ENCODE measurements at places on chromosomes 6 and 20.
A peak's percentile ranks its signal among the peaks of the same experiment; 100 is the strongest.

- DNase-seq, result no peak
These were observed 5.5 kb downstream of the KATNA1 start for GRCh38 chr6:149642829-149643580.

DNA sequence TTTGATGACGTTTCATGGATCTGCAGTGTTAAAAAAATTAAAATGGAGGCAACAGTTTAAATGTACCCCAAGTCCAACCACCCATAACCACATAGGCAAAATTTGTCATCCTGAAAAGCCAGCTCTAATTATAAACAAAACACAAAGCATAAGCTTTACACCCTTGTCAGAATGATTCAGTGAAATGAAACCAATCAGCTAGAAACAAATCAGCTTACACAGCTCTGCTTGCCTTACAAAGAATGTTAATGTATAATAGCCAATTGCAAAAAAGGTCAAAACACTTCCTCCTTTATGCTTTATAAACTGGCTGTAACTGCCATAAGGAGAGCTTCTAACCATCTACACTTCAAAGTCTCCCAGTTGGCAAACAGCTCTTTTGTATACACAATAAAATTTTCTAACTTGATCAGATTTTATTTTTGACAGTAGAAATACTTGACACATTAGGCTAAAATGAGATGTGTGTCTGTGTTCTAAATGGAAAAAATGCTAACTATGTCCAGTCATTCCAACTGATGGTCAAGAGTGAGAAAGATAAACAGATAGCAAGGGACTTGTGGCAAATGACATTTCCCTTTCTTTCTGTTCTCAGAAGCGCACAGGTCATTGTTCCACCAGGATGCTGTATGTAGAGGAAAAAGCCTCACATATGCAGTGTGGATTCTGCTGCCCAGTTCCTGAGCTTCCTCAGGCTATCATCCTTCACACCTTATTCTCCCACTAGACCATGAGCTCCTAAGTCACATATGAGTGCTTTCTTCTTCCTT lies 344.3 kb upstream of the ID4 start:
- DNase-seq, result no peak

GRCh38 chr6:150324044-150324443 lies 44.8 kb upstream of the IYD start:
- DNase-seq, result no peak

DNA sequence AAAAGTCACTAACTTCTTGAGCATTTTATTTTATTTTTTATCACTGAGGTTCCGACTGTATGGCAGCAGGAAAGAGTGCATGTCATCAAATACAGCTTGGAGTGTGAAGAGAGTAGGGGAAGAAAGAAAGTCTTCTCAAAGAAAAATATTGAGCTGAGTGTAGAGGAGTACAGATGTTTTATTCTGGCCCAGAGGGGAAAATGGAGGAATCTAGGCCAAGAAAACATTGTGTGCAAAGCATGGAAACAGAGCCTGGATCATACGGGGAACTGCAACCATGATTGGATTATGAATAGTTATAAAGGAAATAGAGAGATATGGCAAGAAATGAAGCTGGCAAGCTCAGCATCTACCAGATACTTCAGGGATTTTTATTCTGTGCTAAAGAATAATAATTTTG lies 104.2 kb upstream of the SCGN start:
- DNase-seq, result no peak

GRCh38 chr6:169555971-169556617 lies 145.7 kb downstream of the WDR27 start:
- no peak for DNase-seq

DNA sequence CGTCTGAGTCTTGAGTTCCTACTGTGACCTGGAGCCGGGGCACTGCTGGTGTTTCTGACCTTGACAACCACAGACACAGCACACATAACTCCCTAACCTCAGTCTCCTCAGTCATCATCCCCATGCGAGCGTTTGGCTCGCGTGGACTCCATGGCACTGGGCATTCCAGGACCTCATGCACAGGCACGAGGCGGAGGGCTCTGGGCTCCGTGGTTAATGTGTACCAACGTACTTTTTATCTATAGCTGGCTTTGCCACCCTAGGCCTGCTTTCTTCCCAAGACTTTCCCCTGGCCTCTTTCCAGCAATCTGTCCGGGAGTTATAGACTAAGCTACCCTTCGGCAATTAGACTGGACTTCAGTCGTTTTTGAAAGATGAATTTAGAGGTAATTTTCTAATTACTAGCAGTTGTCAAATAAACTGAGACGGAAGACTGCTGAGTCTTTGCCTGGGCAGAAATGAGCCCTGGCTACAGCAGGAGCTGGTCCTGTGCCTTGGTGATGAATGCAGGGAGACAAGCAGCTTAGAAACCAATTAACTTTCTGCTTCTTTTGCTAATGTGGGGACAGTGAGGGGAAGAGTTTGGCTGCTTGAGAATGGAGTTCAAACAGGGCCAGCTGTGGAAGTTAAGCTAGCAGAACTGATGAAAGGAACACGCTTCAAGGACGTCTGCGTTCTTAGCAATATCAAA lies 16.1 kb upstream of the CTCFL start:
- no peak for DNase-seq

GRCh38 chr6:149508485-149508884 lies 23.7 kb upstream of the ZC3H12D start:
- DNase-seq, result no peak

- DNase-seq, result no peak
These were observed 620.0 kb downstream of the PKHD1 start for GRCh38 chr6:51467231-51467952.

- DNase-seq, result no peak
These were observed 432 bp downstream of the HSPA1L start for GRCh38 chr6:31814677-31815024.

- no peak for DNase-seq
These were observed 259.9 kb downstream of the PRKN start for GRCh38 chr6:162467679-162468078.

- no peak for DNase-seq
These were observed 78.4 kb upstream of the MLN start for GRCh38 chr6:33882154-33882553.

DNA sequence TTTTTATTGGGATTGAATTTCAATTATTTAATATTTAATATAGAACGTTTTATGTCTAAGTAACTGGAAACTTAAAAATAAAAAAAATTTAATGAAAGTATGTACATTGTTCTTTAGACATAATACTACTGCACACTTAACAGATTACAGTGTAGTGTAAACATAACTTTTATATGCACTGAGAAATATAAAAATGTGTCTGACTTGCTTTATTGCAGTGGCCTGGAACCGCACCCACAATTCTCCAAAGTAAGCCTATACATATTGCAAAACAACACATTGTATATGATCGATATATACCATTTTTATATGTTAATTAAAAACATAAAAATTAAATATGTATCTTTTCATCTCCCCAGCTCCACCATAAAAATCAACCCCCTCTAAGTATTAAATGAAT lies 42.8 kb downstream of the GFOD1 start:
- no peak for DNase-seq

DNA sequence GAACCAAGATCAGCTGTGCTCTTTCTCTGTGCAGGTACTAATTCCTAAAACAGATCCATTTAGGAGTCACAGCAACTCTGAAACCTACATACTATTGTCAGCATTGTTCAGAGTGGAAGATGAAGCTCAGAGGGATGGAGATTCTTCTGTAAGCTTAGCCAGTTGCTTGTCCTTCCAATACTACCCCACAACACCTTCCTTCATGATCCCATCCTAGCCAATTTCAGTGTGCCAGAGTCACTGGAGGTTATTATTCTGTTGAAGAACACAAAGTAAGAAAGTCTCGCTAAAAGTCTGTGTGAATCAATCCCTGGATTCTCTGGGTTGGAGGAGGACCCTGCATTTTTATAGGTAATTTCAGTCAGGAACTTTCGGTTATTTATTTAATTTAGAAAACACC lies 2.3 kb downstream of the POPDC3 start:
- no peak for DNase-seq

- DNase-seq, result no peak
These were observed 114.7 kb downstream of the SASH1 start for GRCh38 chr6:148457137-148457842.

DNA sequence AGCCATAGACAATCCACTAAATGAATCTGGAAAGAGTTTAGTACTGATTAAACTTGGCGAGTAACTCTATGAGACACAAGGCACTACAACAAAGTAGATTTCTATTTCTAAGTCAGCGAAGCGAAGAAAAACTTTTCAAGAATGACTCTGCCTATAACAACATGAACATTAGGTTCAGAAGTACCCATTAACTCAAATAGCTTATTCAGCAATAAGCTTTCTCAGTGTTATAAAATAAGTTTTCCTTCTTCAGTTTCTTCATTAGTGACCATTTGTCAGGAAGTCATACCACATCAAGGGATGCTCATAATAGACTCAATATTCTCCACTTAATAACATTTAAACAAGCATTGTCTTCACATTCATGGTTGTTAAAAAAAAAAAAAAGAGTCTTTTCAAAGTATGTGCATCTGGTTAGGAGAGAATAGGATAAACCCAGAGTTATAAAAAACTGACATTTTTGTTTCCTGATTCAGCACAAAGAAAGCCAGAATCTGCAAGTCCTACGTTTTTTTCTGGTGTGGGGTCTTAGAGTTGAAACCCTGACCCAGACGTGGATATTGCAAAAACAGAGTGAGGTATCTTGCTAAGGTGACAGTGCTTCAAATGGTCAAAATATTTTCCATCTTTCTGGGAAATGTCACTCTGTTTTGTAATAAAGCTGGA lies 148.2 kb upstream of the PREP start:
- DNase-seq, result no peak

DNA sequence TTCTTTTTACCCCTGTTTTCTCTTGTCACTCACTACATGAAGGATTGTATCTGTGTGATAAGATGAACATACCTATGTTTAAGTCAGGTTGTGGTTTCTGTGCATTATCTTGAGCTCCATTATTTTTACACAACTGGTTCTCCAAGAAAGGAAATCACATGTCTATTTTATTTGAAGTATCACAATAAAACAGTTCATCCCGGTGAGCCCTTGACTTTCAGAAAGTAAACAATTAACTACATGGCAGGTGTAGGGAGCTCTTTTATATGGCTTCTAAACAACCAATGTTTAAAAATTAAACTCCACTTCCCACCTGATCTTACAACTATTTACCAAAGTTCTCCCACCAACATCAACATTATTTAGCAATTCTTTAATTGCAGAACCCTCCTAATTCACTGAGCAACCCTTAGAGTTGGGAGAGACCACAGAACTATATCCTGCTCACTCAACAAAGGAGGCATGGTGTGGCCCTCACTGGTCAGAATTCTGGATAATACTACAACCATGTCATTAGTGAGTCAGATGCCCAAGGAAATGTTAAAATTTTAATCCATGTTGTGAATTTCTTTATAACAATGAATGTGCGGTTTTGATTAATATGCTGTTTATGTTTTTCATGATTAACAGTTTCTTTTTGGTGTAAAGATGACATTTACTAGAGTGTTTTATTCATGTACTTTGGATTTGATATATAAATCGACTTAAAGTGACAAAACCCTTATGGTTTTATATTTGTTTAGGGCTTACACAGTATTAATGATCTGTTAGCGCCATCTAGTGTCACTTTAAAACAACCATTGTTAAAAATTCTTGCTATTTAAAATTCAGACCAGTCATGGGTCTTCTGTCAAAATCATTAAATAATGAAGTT lies 50.0 kb upstream of the SCGN start:
- peak; percentile 12 for DNase-seq

GRCh38 chr6:1590580-1590979 lies 19.1 kb upstream of the FOXC1 start:
- DNase-seq, result no peak

DNA sequence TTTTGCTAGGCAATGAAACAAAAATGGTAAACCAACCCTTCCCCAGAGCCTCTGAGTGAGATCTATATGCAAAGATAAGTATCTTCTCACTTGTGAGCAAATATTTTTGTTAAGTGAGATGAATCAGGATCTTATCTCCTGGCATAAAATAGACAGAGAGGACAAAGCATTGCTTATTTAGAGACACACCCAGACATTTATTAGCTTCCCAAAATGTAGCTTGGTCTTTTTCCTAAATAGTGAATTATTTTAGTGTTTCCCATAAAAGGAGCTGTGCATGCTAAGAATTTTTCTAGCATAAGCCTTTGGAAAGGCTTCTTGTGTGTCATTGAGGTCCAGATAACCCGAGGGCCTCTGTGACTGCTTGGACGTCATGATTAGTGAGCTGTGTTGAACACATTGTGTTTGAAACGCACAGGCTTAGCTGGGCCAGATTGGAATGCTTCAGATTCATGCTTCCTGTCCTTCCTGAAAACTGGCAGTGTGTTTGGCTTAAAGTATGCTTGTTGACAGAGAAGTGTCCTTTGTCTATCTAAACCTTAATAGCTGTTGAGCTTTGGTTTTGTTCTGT lies 16.5 kb downstream of the MTHFD1L start:
- no peak for DNase-seq

- no peak for DNase-seq
These were observed 221.1 kb upstream of the PREP start for GRCh38 chr6:105624021-105624420.

- no peak for DNase-seq
These were observed 172.3 kb upstream of the AFDN start for GRCh38 chr6:167654389-167654788.

GRCh38 chr6:1091900-1092299 lies 220.0 kb upstream of the FOXQ1 start:
- no peak for DNase-seq

- no peak for DNase-seq
These were observed 176.2 kb upstream of the AHI1 start for GRCh38 chr6:135673501-135674309.

GRCh38 chr6:155014137-155014536 lies 19.0 kb downstream of the TIAM2 start:
- DNase-seq, result no peak

- DNase-seq, result no peak
These were observed 288.5 kb upstream of the CNR1 start for GRCh38 chr6:88454658-88455057.

DNA sequence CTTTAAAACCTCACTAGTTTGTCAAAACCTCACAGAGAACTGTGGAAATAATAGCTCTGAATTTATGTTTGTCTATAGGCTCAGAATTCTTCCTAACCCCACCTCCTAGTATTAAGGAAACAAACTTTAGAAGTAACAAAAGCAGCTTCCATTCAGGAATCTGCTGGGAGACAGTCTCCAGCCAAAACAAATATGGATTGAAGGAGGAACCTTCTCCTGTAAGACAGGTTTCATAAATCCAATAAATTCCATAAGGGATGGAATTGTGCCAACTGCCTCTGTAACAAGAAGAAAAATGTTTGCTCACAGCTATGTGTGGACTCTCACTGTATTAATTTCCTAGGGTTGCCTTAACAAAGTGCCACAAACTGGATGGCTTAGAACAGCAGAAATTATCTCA lies 7.5 kb downstream of the SYCP2 start:
- no peak for DNase-seq

- no peak for DNase-seq
These were observed 77.0 kb downstream of the TBX18 start for GRCh38 chr6:84687431-84687830.

DNA sequence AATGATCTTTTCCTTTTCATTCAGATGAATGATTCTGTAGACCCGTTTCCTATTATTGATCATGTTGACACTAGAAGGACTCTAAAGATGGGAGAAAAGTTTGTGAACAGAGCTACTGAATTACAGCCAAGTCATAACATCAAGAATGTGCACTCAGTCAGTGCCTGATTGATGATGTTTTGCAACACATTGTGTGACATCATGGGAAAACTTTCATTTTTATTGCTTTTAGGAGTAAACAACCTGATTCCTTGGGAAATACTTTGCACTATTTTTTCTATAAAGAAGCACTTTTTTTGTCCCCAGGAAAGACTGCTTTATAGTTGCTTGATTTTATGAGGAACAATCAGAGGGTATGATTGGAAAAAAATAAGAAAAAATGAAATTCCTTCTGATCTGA lies 383.8 kb upstream of the JAG1 start:
- DNase-seq, result no peak

Measured in KG1 (cell line).